ENCODE measurements at places on chromosomes 4 and X. TPM values are rescaled to one million over a fixed set of nuclear protein-coding genes. Genes with fewer than 3 reads are reported as not detected.

DNA sequence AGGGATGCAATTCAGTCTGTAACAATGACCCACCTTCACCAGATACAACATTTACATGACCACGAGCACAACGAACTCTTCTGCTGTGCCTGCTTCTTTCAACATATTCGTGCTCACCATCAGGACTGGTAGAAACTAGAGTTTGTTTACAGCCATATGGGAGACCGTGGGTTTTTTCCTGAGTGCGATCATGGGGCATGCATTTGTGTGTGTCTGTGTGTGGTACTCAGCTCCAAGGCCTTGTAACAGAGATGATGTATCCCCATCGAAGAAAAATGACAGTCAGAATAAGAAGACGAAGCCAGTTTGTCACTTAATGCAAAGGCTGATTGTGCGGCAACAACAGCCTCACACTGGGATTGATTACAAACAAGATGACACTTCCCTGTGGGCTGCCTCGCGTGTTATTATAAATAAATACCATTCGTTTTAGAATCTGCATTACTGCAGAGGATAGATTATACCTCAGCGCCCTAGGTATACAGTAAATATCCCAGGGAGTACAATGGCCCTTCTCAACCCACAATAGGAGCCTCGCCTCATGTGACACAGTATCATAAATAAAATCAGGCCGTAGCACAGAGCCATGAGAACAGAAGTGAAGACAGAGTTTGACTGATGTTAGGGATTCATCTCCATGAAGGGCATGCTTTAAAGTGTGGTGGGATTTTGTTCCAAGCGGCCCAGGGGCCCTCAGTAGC is 97.3 kb upstream of the NOCT start:
- H3K27me3 ChIP-seq: no peaks in the 10 kb centered on the region
- no peak for DNase-seq
- H3K4me1 ChIP-seq: no peaks in the 10 kb centered on the region
- no peak overlapping the region for H3K27ac ChIP-seq
- no peaks in the 10 kb centered on the region for H3K36me3 ChIP-seq
- no peak overlapping the region for H3K4me3 ChIP-seq

GRCh38 chrX:153771415-153772315 is 7.6 kb downstream of the PLXNB3 start:
- H3K4me1 ChIP-seq: peaks cover 4% of the 10 kb centered on the region
- H3K36me3 ChIP-seq: no peaks in the 10 kb centered on the region

GRCh38 chr4:54066088-54066415 is 1.6 kb upstream of the CHIC2 start:
- H3K36me3 ChIP-seq: no peaks in the 10 kb centered on the region
- peaks cover 2% of the 10 kb centered on the region for H3K4me1 ChIP-seq
- DNase-seq: no peak
- H3K4me3 ChIP-seq: no peak overlapping the region
- H3K27ac ChIP-seq: no peak overlapping the region

DNA sequence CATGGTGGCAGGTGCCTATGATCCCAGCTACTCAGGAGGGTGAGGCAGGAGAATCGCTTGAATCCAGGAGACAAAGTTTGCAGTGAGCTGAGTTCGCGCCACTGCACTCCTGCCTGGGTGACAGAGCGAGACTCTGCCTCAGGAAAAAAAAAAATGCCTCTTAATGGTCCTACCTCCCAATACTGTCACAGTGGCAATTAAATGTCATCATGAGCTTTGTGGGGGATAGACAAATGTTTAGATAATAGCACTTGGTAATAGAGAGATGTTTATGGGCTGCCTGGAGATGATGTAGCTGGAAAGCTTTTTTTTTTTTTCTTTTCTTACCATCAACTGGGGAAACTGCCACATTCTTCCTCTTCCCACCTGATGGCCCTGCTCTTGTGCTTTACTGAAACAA is 33.0 kb downstream of the GRK4 start:
- no peak for DNase-seq
- H3K27me3 ChIP-seq: no peaks in the 10 kb centered on the region
- no peaks in the 10 kb centered on the region for H3K36me3 ChIP-seq

- H3K4me1 ChIP-seq: no peaks in the 10 kb centered on the region
- H3K36me3 ChIP-seq: no peaks in the 10 kb centered on the region
Measured at GRCh38 chr4:100938698-100939097, 408.6 kb downstream of the PPP3CA start.

DNA sequence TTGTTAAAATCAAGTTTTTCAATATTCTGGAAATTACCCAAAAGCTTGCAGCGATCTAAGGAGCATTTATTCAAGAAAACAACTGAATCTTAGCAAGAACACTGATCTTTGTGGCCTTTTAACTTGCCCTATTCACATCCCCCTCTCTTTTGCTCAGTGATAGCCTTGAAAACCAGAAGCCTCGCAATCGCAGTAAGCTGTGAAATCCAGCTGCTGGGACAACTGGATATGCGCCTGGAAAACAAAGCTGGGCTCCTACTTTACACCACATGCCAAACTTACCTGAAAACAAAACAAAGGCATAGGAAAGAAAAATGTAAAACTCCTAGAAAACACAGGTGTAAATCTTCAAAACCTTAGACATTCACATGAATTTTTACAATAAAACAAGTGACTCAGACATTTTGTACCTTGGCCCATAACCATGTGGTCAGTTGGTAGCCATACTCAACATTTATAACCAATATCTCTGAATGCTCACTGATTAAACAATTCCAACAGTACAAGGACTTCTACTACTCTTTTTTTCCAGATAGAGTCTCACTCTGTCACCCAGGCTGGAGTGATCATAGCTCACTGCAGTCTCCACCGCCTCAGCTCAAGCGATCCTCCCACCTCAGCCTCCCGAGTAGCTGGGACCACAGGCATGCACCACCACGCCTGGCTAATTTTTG is 15.6 kb downstream of the SLC25A53 start:
- H3K27me3 ChIP-seq: peaks cover 5% of the 10 kb centered on the region
- no peaks in the 10 kb centered on the region for H3K36me3 ChIP-seq
- no peak overlapping the region for H3K27ac ChIP-seq
- H3K4me1 ChIP-seq: peaks cover under 1% of the 10 kb centered on the region
- DNase-seq: no peak

GRCh38 chr4:127484117-127484516 is 148.6 kb upstream of the INTU start:
- no peaks in the 10 kb centered on the region for H3K36me3 ChIP-seq
- no peaks in the 10 kb centered on the region for H3K27me3 ChIP-seq
- DNase-seq: no peak
- no peak overlapping the region for H3K27ac ChIP-seq

Gene PAGE4
- total RNA-seq: 1.2 TPM
